Activated naive CD4-positive, alpha-beta T cell treated with anti-CD3 and anti-CD28 coated beads for 36 hours (primary cell): ENCODE measurements at places on chromosomes 2 and 18. TPM values are rescaled to one million over a fixed set of nuclear protein-coding genes. Genes with fewer than 3 reads are reported as not detected.
A peak's percentile ranks its signal among the peaks of the same experiment; 100 is the strongest.

The AFF3 gene
- 2.1 TPM for total RNA-seq

The PLEK gene
- 1.1 TPM for total RNA-seq

The GAL3ST2 gene
- total RNA-seq: not detected

DNA sequence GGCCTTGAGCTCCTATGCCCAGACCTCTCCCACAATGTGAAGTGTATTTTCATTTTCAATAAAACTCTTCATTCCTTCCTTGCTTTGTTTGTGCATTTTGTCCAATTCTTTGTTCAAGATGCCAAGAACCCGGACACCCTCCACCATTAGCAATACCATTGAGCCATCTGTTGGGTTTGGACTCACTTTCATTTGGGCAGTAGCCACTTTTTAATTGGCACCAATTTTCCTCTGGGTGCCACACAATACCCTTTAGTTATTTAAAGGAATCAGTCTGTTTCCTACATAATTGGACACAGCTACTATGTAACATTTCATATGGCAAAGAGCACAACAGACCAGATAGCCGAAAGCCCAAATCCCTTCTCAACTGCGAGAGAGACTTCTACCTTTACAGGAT, 22.5 kb upstream of the SLC35G4 start:
- H3K27ac ChIP-seq: no peak overlapping the region
- H3K4me3 ChIP-seq: no peak overlapping the region
- H3K27me3 ChIP-seq: no peaks in the 10 kb centered on the region
- H3K36me3 ChIP-seq: no peaks in the 10 kb centered on the region
- DNase-seq: no peak

DNA sequence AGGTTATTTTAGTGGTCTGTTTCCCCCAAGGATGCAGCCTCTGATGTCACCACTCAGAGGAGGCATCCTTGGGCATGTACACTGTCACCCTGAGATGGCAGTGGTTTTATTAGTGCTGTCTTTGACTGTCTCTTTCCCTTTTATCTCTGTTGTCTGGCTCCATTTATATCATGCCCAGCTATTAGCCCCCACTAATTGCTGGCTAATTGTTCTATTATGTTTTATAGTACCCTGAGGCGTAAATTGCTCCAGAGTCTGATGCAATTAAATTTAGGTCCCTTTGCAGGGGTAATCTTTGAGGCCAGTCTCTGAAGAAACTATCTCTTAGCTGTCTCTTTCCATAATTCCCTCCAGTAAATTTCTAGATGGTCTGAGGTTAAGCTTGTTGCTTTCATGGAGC, 301.0 kb upstream of the KLHL29 start:
- H3K27ac ChIP-seq: no peak overlapping the region
- H3K4me1 ChIP-seq: no peaks in the 10 kb centered on the region
- H3K27me3 ChIP-seq: peaks cover 7% of the 10 kb centered on the region
- no peak overlapping the region for H3K4me3 ChIP-seq

DNA sequence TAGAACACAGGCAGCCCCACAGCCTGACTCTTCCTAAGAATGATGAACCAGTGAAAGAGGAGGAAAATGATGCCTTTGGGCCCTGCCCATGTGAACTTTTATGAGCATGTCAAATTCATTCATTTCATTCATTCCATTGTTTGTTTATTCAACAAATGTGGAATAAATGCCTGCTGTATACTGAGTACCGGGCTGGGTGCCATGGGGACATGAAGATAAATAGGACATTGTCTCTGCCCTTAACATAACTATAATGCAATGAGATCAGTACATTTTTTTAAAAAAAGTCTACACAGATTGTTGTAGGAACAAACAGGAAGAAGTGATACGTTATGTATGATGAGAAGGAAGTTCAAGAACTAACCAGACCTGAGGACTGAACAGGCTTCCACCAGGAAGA, 14.7 kb downstream of the MREG start:
- peaks cover 14% of the 10 kb centered on the region for H3K4me1 ChIP-seq
- H3K36me3 ChIP-seq: peaks cover 17% of the 10 kb centered on the region
- DNase-seq: no peak
- H3K4me3 ChIP-seq: no peak overlapping the region

DNA sequence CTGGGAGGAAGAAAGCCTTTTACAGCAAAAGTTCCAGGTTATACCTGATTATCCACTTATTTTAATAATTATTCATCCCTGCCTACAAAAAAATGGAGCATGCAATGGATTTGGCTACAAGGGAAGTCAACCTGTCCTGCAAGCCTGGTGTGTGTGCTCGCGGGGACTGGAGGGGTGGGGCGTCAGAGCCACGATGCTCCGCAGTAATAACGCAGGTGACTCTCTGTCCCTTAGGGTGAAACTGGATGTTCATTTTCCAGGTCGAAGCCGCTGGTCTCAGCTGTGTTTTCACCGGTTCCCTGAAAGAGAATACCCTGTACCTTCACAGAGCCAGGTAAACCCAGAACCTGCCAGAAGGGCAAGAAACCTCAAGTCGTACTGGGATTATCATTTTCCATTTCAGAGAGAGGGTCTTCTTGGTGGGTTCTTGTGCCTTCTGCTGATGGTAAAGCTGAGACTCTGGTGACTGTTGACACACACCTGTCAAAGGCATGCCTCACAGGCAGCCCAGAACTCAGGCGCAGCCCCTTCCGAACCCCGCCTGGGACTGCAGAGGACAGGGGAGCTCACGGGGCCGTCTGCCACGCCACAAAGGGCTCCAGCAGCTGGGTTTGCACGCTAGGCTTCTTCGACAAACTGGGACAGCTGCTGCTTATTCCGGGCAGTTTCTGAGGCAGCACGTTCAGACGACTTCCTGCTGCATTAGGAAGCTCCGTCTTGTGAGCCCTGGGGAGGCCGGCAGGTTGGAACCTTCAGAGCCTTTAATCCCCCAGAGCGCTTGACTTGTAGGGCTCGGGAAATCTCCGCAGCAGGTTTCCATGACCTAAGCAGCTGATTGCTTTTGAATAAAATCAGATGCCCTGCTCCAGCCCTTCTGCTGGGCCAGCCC, 58.6 kb downstream of the KCNG2 start:
- H3K36me3 ChIP-seq: no peaks in the 10 kb centered on the region
- H3K27me3 ChIP-seq: no peaks in the 10 kb centered on the region
- H3K27ac ChIP-seq: no peak overlapping the region
- H3K4me1 ChIP-seq: no peaks in the 10 kb centered on the region

- peaks cover 1% of the 10 kb centered on the region for H3K36me3 ChIP-seq
- H3K27me3 ChIP-seq: no peaks in the 10 kb centered on the region
- peak overlapping the region; percentile 67 for H3K4me3 ChIP-seq
- peak; percentile 22 for DNase-seq
- H3K4me1 ChIP-seq: peaks cover 39% of the 10 kb centered on the region
Observed at GRCh38 chr2:25851740-25852503, 26.4 kb downstream of the ASXL2 start.

DNA sequence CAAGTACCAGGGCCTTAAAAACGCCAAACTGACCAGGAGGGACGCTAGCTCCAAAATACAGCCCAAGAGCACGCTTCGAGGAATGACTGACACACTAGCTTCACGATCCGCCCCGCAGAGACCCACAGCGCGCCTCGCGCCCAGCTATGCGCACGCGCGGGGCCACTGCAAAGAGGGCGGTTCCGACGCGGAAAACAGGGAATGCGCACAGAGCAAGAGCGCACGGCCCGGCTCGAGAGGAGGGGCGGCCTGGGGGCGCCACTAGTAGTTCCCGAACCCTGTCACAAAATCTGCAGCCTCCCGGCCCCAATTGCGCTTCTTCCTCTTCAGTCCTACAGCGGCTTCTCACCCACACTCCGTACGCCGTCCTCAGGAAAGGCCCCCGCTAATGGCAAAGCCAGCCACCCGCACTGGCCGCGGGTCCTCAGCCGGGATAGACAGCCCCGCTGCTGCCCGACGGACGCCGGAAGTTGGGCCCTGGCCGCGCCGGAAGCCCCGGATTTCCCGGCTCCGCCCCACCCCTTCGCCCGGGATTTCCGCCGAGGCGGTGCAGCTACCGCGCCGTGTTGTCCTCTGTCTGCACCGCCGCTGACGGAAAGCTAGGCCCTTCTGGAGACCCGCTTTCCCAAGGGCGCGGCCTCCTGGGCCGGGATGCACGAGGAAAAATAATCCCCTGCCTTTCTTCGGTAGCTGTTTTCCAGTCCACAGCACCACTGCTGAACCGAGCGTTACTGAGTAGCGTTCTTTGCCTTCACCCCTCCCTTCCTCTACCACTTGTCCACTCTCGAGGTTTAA, at the start of gene HDHD2:
HDHD2 (minus strand) TSS at position 472 of the 795 bp plus-strand sequence. CDS start 14,061 bp downstream, outside the sequence.
- H3K4me1 ChIP-seq: peaks cover 35% of the 10 kb centered on the region
- H3K27me3 ChIP-seq: no peaks in the 10 kb centered on the region
- peaks cover 19% of the 10 kb centered on the region for H3K36me3 ChIP-seq
- peak; percentile 83 for DNase-seq
- peak within 1 kb of the TSS; percentile 96 for H3K27ac ChIP-seq
